ENCODE measurements at places on chromosomes 6 and 20. TPM values are rescaled to one million over a fixed set of nuclear protein-coding genes. Genes with fewer than 3 reads are reported as not detected.

- no peaks in the 10 kb centered on the region for H3K4me1 ChIP-seq
- H3K4me3 ChIP-seq = no peak overlapping the region
Observed at GRCh38 chr6:5466281-5467136, 205.2 kb downstream of the FARS2 start.

- no peak overlapping the region for H3K27ac ChIP-seq
- no peak for DNase-seq
- H3K4me1 ChIP-seq = no peaks in the 10 kb centered on the region
Observed at GRCh38 chr6:82178077-82178758, 69.3 kb downstream of the IBTK start.

DNA sequence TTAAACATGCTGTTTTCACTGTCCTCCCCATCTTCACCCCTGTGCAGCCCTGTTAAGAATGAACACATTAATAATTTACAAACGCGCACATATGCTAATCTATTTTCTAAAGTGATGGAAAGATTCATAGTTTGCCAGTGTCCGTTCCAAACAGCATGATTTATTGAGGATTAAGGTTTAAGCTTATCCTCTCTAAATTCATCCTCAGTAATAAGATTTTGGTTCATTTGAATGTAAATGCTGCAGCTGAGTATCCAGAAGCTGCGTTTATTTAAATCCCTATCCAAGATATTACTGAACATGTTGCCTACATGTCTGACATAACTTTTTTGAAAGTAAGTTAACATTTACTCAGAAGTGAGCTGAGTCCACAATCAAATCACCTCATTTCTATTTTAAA, 42.8 kb upstream of the FAM135A start:
- peaks cover 3% of the 10 kb centered on the region for H3K4me1 ChIP-seq
- H3K36me3 ChIP-seq = no peaks in the 10 kb centered on the region
- H3K27me3 ChIP-seq = no peaks in the 10 kb centered on the region
- H3K27ac ChIP-seq = no peak overlapping the region
- no peak for DNase-seq

DNA sequence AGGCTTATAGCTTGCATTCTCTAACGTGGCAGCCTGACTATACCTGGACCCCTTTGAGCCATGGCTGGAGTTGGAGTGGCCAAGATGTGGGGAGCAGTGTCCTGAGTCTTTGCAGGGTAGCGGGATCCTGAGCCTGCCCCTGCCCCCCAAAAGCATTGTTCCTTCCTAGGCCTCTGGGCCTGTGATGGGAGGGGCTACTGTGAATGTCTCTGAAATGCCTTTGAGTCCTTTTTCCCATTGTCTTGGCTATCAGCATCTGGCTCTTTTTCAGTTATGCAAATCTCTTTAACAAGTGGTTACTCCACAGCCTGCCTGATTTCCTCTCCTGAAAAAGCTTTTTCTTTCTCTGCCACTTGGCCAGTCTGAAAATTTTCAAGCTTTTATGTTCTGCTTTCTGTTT, 17.0 kb upstream of the PRL start:
- DNase-seq = no peak
- H3K36me3 ChIP-seq = no peaks in the 10 kb centered on the region
- no peaks in the 10 kb centered on the region for H3K4me1 ChIP-seq
- H3K27me3 ChIP-seq = no peaks in the 10 kb centered on the region

- no peaks in the 10 kb centered on the region for H3K27me3 ChIP-seq
- H3K4me1 ChIP-seq = peaks cover 10% of the 10 kb centered on the region
- no peak overlapping the region for H3K27ac ChIP-seq
- H3K36me3 ChIP-seq = no peaks in the 10 kb centered on the region
Observed at GRCh38 chr6:136732889-136733288, 59.4 kb downstream of the MAP3K5 start.

DNA sequence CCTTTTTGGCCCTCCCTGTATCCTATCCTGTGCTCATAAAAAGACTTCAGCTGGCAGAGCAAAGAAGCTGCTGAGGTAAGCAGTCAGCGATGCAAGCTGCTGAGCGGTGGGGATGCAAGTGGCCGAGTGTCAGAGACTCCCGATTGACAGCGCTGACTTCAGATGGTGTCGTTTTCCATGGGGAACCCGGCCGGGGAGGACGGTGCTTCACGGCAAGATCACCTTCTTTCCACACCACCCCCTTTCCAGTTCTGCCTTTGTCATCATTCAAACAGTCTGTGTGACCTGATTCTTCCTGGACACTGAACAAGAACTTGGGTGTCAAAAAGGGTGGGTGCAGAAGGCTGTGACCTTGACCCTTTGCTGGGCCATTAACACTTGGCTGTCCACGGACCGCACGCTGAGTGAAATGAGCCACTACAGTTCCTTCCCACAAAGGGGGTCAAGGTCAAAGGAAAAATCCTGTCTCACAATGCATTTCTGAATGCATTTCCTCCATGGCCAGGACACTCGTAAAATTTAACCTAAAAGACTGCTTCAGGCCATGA, 52.9 kb upstream of the UNC93A start:
- no peak for DNase-seq
- H3K4me1 ChIP-seq = no peaks in the 10 kb centered on the region
- no peak overlapping the region for H3K27ac ChIP-seq
- no peaks in the 10 kb centered on the region for H3K36me3 ChIP-seq
- H3K4me3 ChIP-seq = no peak overlapping the region
- peaks cover 14% of the 10 kb centered on the region for H3K27me3 ChIP-seq

DNA sequence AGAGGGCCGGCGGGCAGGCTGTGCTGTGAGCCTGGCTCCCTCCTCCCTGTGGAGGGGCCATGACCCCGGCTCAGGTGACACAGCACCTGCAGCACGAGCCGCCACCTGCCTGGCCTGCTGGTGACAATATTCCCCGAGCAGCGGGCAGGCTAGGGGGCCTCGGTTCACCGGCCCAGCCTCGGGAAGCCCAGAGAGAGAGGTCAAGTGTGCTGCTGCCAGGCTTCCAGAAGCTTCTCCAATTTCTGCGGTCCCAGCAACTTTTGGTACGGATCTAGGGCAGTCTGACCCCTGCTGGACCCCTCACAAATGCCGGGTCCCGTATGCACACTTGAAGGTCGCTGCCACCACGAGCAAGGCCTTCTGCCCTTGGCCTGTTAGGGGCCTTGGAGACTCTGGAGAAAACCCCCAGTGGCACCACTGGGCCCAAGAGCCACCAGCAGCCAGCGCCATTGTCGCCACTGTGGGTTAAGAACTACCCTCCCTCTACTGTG, 38.6 kb upstream of the NOL4L start:
- no peak for DNase-seq
- H3K27ac ChIP-seq = no peak overlapping the region
- H3K4me3 ChIP-seq = no peak overlapping the region
- H3K4me1 ChIP-seq = peaks cover 12% of the 10 kb centered on the region
- H3K36me3 ChIP-seq = no peaks in the 10 kb centered on the region
- peaks cover 20% of the 10 kb centered on the region for H3K27me3 ChIP-seq

DNA sequence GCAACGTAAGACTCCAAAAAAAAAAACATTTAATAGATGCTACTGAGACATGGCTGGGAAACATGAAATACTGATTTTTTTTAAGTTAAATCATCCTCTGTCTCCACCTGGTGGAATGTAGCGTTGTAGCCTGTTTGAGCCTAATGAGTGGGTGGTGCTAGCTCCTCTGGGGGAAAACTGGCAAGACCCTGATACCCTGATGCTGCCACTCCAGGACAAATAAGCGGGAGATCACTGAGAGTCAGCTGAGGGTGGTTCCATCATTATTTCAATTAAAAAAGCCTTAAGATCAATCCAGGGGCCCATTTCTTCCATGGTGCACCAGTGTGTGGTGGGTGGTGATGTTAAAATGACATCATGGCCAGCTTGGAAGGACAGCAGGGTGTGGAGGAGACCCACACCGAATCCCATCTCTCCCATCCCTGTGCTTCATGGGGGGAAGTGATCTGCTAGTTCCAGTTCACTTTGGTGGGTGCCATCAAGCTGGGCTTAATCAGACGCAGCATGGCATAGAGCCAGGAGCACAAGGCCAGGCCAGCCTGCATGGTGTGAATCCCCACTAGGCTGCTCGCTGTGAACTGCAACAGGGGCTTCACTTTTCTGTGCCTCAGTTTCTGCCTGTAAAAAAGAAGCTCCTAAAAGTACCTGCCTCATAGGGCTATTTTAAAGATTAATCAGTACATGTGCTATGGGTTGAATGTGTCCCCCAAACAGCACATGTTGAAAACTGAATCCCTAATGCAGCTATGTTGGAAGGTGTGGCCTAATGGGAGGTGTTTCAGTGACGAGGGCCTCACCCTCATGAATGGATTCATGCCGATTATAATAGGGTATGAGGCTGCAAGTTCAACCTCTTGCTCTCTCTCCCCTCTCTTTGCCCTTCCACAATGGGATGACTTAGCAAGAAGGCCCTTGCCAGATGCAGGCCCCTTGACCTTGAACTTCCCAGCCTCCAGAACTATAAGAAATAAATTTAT, 13.0 kb upstream of the MRPS10 start:
- peaks cover 24% of the 10 kb centered on the region for H3K4me1 ChIP-seq
- no peaks in the 10 kb centered on the region for H3K27me3 ChIP-seq
- no peak overlapping the region for H3K27ac ChIP-seq
- no peak for DNase-seq

- H3K4me1 ChIP-seq = no peaks in the 10 kb centered on the region
- H3K36me3 ChIP-seq = no peaks in the 10 kb centered on the region
- no peak overlapping the region for H3K27ac ChIP-seq
- DNase-seq = no peak
Observed at GRCh38 chr6:13434777-13435176, 52.6 kb downstream of the GFOD1 start.

GRCh38 chr20:46150943-46151342, 32.8 kb downstream of the CD40 start:
- no peak for DNase-seq
- H3K27me3 ChIP-seq = peaks cover 20% of the 10 kb centered on the region
- no peak overlapping the region for H3K4me3 ChIP-seq

GRCh38 chr6:40710626-40711330, 123.6 kb upstream of the LRFN2 start:
- no peaks in the 10 kb centered on the region for H3K27me3 ChIP-seq
- H3K36me3 ChIP-seq = no peaks in the 10 kb centered on the region
- no peak overlapping the region for H3K27ac ChIP-seq
- no peak for DNase-seq
- peaks cover 11% of the 10 kb centered on the region for H3K4me1 ChIP-seq

DNA sequence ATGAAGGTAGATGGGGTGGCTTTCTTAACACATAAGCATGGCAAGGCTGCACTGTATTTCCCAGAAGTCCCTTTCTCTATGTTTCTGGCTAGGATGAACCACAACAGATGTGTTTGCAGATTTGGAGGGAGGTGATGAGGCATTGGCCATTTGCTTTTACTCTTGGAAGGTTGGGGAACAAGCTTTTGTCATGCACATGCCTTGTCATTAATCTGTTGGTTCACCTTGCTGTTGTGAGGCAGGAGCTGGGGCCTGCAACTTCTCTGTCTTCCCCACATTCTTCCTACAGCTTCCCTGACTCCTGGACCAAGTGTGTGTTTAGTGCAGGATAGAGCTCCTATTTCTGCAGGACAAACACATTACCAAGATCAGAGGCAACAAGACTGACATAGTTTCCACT, 326.2 kb upstream of the SPTLC3 start:
- H3K36me3 ChIP-seq = no peaks in the 10 kb centered on the region
- H3K27me3 ChIP-seq = no peaks in the 10 kb centered on the region
- H3K4me3 ChIP-seq = no peak overlapping the region
- no peaks in the 10 kb centered on the region for H3K4me1 ChIP-seq

GRCh38 chr6:42898891-42899361, 16.9 kb upstream of the PTCRA start:
- peaks cover 5% of the 10 kb centered on the region for H3K4me1 ChIP-seq
- no peak overlapping the region for H3K4me3 ChIP-seq
- no peaks in the 10 kb centered on the region for H3K27me3 ChIP-seq
- peak; percentile 71 for DNase-seq
- H3K27ac ChIP-seq = no peak overlapping the region

DNA sequence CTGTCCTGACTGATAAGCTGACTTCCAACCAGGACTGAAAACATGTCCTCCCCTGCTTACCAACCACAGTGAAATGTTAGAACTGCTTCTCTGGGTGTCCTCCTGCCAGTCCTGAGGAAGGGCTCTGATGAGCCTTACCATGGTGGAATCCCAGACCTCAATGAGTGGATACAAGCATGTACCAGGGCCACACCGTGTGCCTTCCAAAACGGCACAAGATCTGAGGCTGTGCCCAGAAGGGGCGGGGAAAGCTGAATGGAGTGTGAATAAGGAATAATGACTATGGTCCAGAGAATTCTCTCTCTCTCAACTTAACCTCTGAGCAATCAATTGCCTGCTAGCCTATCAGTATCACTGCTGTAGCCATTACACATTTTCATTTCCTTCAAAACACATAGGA, 51.7 kb downstream of the PDE10A start:
- H3K36me3 ChIP-seq = no peaks in the 10 kb centered on the region
- H3K4me1 ChIP-seq = no peaks in the 10 kb centered on the region
- no peaks in the 10 kb centered on the region for H3K27me3 ChIP-seq
- H3K27ac ChIP-seq = no peak overlapping the region
- no peak for DNase-seq

DNA sequence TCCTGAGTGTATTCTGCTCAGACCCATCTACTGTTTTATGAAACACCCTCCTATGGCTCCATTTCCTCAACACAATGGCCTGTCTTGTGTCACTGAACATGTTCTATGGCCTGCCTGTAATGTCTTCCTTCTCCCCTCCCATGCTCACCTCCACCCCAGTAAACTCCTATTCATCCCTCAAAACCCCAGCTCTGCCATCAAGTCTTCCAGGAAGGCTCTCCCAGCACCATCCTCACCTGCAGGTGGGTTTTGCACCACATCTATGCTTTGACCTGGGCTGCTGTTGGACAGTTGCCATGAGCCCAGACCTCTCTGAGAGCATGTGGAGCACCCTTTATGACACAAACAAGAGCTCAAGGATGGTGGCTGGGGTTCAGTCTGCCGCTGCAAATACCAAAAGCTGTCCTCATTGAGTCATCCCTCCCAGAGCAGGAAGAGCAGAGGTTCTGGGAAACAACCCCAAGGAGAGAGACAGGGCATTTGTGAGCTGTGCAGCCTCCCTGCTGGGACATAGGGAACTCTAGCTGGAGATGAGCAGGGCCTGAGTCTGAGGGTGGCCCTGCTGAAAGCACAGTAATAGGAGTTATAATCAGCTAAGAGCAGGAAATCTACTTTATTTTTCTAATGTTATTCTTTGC, 93.8 kb upstream of the CD93 start:
- H3K27ac ChIP-seq = no peak overlapping the region
- H3K4me1 ChIP-seq = no peaks in the 10 kb centered on the region
- no peak for DNase-seq
- H3K27me3 ChIP-seq = no peaks in the 10 kb centered on the region

DNA sequence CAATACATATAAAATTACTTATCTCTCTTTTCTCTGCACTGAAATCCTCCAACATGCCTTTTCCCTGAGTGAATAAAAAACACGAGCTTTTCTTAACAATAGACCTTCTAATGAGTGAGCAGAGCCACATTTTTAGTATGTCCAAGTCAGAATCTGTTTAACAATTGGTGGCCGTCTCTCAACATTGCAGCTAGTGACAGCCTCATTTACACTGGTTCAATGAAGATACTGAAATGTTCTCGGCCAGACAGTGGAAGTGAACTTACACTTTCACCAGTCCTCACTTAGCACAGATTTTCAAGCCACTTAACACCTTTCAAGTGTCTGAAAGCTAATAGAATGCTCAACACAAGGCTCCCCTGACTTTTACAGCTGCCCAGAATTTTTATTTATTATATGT, 767.1 kb downstream of the KIF16B start:
- H3K36me3 ChIP-seq = no peaks in the 10 kb centered on the region
- DNase-seq = no peak
- H3K4me3 ChIP-seq = no peak overlapping the region
- H3K27me3 ChIP-seq = no peaks in the 10 kb centered on the region
- H3K4me1 ChIP-seq = no peaks in the 10 kb centered on the region
- H3K27ac ChIP-seq = no peak overlapping the region

UNC5CL gene
- total RNA-seq = 2.5 TPM

GATA5 gene
- total RNA-seq = not detected

SMOC2 gene
- total RNA-seq = 14.5 TPM

KIF25 gene
- total RNA-seq = not detected

C6orf58 gene
- not detected for total RNA-seq

COL12A1 gene
- total RNA-seq = 39.4 TPM

SDHAF4 gene
- total RNA-seq = 4.2 TPM

PRND gene
- not detected for total RNA-seq

DUSP22 gene
- total RNA-seq = 38.0 TPM
